ENCODE measurements at places on chromosomes 11 and 22. TPM values are rescaled to one million over a fixed set of nuclear protein-coding genes. Genes with fewer than 3 reads are reported as not detected.
A peak's percentile ranks its signal among the peaks of the same experiment; 100 is the strongest.

RASSF10 gene
- total RNA-seq, result 2.4 TPM

FADS2 gene
- total RNA-seq, result 34.2 TPM

INS gene
- not detected for total RNA-seq

TSPAN4 gene
- total RNA-seq, result 71.6 TPM

GRCh38 chr11:34203377-34203871 is 98.0 kb downstream of the NAT10 start:
- no peak for DNase-seq

- DNase-seq, result no peak
Observed at GRCh38 chr11:112302226-112302868, 41.7 kb upstream of the PLET1 start.

DNA sequence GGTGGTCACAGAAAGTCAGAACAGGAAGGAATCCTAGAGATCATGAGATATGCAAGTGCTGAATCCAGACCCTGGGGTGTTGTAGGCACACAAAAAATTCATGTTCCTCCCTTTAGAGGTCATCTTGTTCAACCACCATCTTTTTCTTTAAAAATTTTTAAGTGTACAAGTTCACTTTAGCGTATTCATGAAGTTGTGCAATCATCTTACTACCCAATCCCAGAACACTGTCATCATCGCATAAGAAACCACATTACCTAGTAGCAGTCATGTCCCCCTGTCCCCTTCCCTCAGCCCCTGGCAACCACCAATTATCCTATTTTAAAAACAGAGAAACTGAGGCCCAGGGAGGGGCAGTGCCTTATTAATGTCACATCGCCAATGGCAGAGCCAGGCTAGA is 20.3 kb upstream of the WNT11 start:
- no peak for DNase-seq

DNA sequence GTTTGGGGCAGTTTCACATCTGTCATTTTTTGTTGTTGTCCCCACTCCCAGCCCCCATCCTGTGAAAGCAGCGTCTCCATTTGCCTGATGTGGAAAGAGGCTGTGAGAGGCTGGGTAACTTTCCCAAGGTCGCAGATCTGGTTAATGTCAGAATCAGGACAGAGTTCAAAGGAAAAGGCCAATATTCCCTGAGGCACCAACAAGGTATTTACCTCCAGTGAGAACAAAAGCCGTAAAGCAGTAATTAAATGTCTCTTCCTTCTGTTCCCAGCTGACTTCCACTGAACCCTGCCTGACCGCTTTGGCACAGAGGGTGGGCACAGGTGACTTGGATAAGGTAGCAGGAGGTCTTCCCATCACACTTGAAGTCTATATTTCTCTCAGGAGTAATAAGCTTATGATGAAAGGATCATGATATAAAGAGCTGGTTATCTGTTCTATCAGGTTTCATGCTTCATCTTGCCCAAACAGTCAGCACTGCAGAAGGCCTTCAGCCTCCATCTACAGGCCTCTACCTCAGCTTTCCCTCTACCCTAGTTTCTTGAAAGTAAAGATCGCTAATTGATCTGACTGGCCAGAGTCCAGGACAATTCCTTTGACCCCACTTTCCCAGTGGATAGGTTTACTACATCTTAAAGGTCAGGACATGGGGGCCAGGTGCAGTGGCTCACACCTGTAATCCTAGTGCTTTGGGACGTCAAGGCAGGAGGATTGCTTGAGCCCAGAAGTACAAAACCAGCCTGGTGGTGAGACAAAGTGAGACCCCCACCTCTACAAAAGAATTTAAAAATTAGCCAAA is 9.4 kb downstream of the C11orf91 start:
- DNase-seq, result peak; percentile 70

DNA sequence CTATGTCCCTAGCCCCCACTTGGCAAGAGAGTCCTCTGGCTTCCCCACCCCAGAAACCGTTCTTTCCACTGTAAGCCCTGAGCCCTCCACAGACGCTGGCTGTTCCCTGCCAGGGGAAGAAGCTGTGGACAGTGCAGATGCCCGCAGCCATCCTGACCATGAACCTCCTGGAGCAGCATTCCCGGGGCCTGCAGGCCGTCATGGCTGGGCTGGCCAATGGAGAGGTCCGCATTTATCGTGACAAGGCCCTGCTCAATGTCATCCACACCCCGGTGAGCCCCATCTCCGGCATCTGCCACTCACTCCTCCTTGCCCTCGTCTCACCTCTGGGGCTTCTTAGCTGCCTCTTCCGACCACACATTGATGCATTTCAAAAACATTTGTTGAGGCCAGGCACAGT is 13.2 kb downstream of the BBS1 start:
- DNase-seq, result no peak

GRCh38 chr11:48170241-48171233 is 46.1 kb upstream of the OR4B1 start:
- peak; percentile 10 for DNase-seq

GRCh38 chr22:43881091-43882061 is 10.4 kb downstream of the PNPLA5 start:
- no peak for DNase-seq

- peak; percentile 86 for DNase-seq
Observed at GRCh38 chr11:133347988-133348387, 184.3 kb downstream of the OPCML start.

- no peak for DNase-seq
Observed at GRCh38 chr22:30882184-30882717, 86.3 kb downstream of the MORC2 start.

DNA sequence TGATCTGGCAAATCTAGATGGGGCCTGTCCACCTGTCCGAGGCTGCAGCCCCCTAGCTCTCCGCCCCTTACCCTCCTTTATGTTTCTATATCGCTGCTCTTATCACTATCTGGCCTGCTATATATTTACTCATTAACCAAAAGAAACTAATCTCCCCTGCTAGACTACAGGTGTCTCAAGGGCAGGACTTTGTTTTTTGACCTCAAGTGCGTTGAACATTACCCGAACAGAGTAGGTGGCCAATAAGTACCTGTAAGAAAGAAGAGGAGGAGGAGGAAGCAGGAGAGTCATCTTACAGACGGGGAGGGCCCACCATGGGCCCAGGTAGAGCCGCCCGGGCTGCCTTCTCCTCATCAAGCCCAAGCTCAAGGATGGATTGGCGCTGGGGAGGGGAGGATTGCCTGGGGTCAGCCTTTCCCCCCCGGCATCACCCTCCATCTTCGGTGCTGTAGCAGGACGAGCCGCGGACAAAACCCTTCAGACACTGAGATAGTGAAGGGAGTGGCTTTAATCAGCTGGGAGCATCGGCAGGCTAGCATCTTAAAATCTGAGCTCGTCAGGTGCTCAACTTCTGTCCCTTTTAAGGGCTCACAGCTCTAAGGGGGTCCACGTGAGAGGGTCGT is 1.2 kb upstream of the P2RY6 start:
- DNase-seq, result no peak

DNA sequence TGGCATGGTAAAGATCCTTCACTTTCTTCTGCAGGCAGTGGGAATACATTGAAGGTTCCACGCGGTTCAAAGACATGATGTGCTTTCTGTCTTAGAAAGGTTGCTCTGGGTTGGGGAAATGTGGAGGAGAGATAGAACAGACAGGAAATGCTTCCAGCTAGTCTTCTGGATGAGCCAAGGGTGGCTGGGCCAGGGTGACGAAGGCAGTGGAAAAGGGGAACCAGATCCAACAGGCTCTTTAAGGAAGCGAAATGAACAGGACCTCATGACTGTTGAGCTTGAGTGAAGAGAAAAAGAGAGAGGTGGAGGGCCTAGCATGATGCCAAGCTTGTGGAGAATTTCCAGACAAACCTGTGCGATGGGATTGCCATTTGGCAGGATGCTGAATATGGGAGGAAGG is 56.4 kb upstream of the LMO1 start:
- DNase-seq, result no peak

GRCh38 chr11:134625151-134625550 is 213.1 kb upstream of the B3GAT1 start:
- DNase-seq, result no peak

All from bronchial epithelial cell (primary cell).